ENCODE measurements at places on chromosomes 4 and X. TPM values are rescaled to one million over a fixed set of nuclear protein-coding genes. Genes with fewer than 3 reads are reported as not detected.

The IL2 gene
- not detected for polyA plus RNA-seq

The ATOH1 gene
- not detected for polyA plus RNA-seq

The ATP11C gene
- polyA plus RNA-seq: 16.9 TPM

The ADGRG4 gene
- polyA plus RNA-seq: not detected

The SLITRK2 gene
- not detected for polyA plus RNA-seq

The NDP gene
- polyA plus RNA-seq: not detected

The ADRA2C gene
- polyA plus RNA-seq: 4.8 TPM

Data from A549 (cell line).